ENCODE measurements at places on chromosomes 4 and X.

GRCh38 chr4:168871632-168872031 is 138.4 kb downstream of the CBR4 start:
- DNase-seq: no peak

- no peak for DNase-seq
These were observed 1068.4 kb downstream of the PCDH18 start for GRCh38 chr4:136463941-136464340.

DNA sequence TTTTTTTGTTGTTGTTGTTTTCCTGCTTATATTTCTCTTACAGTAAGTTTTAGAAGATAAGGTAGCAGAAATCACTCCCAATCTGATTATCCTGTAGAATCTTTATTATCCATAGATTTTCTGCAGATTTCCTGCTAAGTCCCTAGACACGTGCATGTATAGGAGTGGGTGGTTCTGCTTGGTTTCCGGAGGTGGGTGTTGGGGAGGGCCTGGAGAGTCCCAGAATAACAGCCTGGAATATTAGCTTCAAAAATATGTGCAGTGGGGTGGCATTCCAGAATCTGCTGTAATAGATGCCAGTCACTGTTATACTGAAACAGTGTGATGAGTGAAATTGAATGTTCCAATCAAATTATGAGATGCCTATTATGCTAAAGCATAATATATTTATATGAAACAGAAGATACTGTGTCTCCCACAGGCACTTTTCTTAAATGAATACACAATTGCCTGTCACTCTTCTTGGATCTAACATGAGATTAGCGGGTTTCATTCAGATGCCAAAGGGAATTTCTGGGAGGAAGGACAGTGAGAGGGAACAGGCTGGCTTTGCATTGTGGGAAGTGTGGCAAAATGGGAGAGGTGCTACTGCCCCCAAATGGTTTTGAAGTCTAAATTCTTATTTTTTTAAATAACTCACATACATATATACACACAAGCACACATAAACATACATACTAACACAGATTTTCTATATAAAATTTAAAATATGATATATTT is 37.6 kb downstream of the C4orf50 start:
- DNase-seq: no peak

GRCh38 chr4:70958681-70959080 is 34.8 kb upstream of the DCK start:
- DNase-seq: no peak

DNA sequence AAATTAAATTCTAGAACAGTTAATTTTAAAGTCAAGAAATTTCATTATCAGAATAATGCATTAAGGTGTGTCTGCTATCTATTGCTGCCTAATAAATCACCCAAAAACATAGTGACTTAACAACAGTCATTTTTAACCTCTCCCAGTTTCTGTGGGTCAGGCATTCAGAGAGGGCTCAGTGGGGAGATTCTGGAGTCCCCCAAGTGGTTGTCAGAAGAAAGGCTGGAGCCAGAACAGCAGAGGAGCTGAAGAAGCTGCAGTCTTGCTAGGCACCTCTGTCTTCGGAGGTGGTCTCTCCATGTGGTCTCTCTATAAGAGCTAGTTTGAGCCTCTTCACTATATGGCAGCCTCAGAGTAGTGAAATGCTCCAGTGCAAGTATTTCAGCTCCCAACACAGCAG is 9.3 kb upstream of the HOPX start:
- no peak for DNase-seq

GRCh38 chr4:1776521-1777161 is 16.5 kb upstream of the FGFR3 start:
- DNase-seq: no peak

DNA sequence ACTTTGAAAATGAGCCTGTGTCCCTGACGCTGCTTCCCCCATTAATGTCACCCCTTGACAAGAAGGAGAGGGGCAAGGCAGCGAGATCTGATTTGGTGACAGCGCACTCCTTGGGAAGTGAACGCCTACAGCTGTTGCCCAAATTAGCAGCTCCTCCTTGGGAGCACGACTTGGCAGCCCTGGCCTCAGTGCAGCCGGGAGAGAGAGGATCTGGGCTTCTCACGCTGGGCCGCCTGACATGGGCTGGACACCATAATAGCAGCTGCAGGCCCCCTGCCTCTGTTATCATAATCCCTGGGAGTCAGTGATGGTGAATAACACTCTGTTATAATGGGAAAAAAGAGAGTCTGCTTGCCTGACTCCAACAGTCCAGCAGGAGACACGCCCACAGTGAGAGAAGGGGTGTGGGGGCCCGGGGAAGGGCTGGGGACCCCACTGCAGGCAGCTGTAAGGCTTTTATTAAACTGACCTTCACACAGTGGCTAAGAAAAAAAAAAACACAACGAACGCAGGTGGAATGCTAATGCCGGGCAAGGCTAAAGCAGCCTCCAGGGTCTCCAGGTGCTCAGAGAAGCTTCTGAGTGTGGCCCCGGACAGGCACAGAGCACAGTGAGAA is 73.3 kb downstream of the PSAPL1 start:
- no peak for DNase-seq

DNA sequence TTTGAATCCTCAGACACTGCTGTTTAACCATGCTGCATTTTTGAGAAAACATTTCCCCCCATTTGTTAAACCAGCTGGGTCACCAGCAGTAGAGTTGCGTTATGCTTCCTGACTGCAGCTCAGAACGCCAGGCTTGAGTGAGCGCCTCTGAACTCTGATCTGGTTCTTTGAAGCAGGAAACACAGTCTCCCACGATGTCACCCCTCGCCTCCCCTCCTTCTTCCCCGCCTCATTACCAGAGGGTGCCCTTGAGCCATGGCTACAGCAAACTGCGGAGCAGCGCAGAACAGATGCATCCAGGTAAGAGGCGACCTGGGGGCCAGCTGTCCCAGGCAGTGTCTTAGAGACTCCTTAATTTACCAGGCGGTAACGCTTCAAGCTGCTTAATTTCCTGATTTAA is 78.4 kb downstream of the REPS2 start:
- DNase-seq: no peak

- DNase-seq: no peak
These were observed 230.1 kb upstream of the FAT1 start for GRCh38 chr4:186953599-186954260.

- no peak for DNase-seq
These were observed 157.7 kb downstream of the CEP135 start for GRCh38 chr4:56106180-56107147.

DNA sequence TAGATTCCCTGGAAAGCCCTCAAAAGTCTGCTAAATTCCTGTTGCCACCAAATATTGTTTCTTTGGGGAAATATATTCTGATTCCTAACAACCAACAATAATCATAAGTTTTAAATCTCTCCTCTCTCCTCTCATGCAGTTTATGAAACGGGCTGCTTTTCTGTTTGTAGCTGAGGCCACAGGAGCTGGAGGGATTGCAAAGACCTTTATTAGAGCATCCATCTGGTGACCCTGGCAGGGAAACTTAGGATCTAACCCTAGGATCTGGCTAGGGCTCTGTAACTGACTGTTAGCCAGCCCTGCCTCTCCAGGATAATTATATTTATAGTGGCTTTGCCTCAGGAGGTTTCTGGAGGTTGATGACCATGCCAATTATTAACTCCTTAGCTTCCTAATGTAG is 56.9 kb downstream of the SMAD1 start:
- no peak for DNase-seq

DNA sequence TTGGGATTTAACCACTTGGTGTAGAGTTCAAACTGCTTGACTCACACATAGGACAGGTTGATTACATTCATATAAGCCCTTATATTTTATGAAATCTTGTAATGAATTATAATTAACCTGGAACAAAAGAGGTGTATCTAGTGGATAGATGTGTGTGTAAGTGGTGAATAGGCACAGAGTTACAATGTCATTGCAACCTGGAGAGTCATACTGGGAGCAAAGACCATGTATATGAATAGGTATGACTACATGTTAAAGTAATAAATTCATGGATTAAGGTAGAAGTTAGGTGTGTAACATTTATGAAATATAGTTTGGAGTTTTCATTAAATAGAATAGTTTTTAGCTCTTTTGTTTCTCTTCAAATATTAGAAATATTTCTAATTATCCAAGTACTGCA is 26.1 kb downstream of the RAP1GDS1 start:
- DNase-seq: no peak

GRCh38 chrX:131752493-131753198 is 208.8 kb downstream of the OR13H1 start:
- no peak for DNase-seq

GRCh38 chr4:176800891-176801534 is 8.3 kb upstream of the VEGFC start:
- no peak for DNase-seq

DNA sequence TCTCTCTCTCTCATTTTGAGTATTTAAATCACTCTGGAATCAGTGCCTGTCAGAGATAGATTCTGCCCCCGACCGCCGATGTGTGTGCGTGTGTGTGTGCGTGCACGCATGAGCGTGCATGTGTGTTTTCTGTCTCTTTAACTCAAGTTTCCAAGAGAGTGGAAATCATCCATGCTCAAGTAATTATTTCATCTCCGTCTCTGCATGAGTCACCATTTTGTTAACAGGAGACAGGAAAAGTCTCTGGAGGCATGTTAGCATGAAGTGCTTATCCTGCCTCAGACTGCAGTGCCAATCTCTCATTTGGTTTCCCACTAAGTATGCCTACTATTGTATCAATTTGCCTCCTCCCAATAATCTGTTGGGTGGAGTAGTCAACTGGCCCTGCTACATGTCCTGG is 182.9 kb upstream of the NHS start:
- DNase-seq: no peak

DNA sequence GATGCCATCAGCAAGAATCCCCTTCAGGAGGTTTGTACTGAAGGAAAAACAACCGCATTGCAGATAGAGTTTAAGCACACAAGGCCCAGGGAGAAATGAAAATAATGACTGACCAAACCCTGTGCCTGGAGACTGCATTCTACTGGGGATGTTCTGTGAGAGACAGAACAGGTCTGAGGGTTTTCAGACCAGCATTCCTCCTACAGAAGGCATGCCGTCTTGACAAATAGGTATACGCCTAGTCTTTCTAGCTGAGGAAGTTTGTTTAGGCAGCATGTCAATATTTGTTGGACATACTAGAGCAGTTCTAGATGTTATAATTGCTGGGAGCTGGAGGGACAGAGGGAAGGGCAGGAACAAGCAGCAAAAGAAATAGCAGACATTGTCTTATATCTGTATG is 68.4 kb upstream of the SCOC start:
- DNase-seq: no peak

- no peak for DNase-seq
These were observed 51.4 kb upstream of the ZFP42 start for GRCh38 chr4:187944179-187944578.

GRCh38 chr4:36824682-36825081 is 419.9 kb upstream of the NWD2 start:
- no peak for DNase-seq

DNA sequence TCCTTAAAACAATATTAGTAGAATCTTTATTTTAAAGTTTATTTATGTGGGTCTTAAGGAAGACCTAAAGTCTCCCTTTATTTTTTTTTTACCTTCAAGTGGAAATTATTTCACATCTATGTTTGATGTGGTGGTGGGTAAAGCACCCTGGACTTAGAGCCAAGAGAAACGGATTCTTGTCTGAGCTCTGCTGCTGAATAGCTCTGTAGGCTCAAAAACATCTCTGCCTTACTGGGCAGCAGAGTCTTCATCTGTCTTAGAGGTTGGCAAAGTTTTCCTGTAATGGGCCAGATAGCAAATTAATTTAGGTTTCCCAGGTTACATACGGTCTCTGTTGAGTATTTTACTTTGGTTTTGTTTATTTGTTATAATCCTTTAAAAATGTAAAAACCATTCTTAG is 136.5 kb downstream of the CEP135 start:
- no peak for DNase-seq

GRCh38 chr4:113409181-113409580 is 352.4 kb downstream of the CAMK2D start:
- DNase-seq: no peak

DNA sequence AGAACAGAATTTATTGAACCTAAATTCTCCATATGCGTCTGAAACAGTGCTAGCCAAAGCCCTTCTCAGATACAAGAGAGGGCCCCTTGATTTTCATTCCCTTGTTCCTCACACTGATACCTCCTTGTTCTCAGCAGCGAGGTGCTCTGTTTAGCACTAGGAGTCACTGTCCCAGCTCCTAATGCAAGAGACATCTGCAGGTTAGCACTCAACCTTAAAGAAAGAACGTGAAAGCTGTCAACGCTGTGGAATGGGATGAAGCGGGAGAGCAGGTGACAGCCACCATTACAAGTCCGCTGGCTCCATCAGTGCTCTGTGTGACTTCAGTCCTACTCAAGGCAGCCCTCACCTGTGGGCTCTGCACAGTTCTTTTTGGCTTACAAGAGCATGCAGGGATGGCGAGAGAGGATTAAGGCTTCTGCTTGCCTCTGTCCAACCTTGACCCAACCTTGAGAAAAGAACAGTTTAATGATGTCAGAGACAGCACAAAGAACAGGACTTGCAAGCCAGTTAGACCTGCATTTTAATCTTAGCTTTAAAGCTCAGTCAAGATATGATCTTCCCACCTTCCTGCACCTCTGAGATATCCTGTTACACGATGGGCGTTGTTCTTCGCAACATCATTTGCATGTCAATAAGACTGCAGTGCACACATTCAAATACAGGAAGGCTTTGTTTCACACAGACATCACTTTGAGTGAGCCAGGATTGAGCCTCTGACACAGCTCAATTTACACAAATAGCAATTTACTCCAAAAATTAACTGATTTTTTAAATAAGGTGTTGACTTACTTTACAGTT is 95.1 kb downstream of the ARSF start:
- no peak for DNase-seq

DNA sequence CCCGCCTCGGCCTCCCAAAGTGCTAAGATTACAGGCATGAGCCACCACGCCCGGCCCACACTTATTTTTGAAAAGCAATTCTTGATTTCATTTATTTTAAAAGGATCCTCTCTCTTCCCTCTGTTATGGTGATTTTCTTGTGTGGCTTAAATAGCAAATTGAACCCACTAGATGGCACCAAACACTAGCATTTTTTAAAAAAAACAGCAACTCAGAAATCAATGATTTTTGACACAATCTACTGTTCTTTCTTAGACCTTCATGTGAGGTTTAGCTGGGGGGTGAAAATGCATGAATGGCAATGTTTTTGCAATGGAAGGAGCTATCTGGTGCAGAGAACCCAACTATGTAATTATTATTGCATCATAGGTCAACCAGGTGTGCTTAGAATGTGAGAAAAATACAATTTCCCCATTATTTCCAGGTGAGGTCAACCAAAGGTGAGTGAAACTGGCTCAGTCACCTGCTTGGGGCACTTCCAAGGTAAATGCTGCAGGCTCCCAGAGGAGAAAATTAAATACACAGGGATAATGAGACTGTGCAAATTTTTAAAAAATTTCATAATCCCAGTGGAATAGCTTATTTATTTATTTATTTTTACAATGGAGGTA is 226.7 kb upstream of the PRKX start:
- no peak for DNase-seq

DNA sequence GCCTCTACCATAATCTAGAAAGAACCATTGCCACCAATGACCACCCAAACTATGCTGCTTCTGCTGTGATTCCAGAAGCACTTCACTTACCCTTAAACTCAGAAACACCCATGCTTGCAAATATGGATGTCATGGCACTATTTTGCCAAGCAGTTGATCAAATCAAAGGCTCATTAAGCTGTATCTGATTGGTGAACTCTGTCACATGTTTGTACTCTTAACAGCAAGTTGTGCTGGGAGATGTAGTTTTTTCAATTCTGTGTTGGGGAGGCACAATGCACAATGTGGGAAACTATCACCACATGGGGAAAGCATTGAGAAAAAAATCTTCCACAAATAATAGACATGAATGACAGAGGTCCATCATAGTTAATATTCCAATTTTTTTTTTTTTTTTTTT is 19.2 kb upstream of the SPCS3 start:
- DNase-seq: no peak
